ENCODE measurements at places on chromosomes 1 and 21.

DNA sequence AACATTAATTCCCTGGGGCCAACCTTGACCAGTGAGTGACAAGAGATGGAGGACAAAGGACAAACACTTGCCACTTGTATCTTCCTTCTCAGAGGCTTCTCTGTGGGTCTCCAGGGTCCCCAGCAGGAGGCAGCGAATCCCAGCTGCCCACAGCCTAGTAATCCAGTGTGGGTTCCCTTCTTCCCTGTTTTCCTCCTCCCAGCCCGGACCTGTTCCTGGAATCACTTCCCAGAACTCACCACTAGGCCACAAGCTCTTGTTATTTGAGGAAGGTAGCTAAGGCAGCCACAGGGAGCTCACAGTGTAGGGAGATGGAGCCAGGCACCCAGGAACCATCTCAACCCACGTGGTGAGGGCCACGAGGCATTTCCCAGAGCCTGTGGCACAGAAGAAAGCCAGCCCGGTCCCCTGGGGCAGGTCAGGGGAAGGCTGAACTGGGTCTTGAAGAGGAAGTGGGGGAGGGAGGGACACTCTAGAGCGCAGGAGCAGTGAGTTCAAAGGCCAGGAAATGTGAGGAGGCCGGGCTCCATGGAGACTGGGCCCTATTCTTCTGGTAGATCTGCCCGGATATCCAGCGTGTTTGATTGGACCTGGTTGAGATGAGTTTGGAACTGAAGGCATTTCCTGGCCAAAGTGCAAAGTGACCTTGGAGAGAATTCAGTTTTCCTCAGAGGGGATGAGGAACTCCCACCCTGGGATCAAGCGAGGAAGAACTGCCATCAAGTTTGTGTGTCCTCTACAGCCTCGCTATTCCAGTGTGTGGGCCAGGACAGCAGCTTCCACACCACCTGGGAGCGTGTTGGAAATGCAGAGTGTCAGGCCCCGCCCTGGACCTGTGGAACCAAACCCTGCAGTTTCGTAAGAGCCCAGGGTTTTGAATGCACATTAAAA lies 20.3 kb upstream of the C2CD2 start:
- DNase-seq, result no peak

GRCh38 chr1:3011127-3011526 lies 10.1 kb upstream of the ACTRT2 start:
- no peak for DNase-seq

DNA sequence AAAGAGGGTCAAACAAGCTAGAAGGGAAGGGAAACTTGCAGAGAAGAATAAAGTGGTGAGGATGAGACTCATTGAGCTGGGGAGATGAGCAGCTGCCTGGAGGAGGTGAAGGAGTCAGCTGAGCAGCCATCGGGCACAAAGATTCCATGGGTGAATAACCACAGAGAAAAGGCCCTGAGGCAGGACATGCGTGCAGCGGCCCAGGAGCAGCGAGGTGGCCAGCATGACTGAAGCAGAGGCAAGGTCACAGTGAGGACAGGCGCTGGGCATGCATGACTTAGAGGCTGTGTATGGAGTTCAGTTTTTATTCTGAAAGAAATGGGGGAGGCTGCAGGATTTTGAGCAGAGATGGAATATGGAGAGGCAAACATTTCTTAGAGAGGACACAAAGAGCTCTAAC lies 24.9 kb downstream of the OLFML2B start:
- no peak for DNase-seq

GRCh38 chr1:46114925-46115603 lies 17.4 kb downstream of the PIK3R3 start:
- DNase-seq, result no peak

DNA sequence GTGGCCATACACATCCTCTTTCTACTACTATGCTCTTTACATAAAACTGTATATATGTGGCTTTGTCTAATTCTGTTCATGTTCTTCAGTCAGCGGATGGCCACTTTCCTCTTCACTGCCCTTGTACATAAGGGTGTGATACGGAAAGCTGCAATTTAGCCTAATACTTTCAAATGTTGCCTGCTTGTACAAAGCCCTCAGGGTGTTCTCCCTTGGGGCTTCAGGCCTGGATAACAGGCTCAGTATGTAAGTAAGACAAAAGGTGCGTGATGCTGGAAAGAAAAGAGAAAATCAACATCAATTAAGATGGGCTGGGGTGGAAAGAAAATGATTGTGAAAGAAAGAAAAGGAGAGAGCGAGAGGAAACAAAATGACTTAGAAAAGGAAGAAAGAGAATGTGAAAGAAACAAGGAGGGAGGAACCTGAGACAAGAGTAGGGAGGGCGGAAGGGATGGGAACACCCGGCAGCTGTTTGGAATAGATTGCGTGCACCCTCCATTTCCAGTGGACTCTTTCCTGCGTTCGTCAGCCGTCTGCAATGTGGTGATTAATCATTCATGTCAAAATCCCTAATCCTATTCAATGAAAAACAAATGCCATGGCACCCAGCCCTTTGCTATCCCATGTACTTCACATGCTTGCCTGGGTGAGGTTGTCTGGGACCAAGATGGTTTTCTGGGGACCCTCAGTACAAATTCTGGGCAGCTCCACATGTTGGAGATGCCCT lies 553.6 kb downstream of the NUF2 start:
- no peak for DNase-seq

DNA sequence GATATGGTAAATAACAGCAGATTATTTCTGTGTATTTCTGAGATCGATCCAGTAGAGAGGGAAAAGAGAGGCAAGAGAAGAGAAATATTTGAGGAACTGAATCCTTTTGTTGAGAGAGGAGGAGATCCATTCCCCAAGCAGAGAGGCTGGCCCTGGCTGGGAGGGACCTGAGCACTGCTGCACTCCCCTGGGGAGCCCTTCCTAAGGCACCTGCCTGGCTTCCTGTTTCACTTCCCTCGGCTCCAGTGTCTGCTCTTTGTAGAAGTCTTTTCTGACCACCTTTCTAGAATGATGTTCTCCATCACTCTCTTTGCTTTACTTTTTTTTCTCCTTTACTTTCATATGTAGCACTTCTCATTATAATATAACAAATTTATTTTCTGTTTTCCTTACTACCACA lies 42.3 kb upstream of the SLC6A9 start:
- no peak for DNase-seq

- no peak for DNase-seq
These were observed 73.3 kb upstream of the SLC44A3 start for GRCh38 chr1:94746635-94747525.

DNA sequence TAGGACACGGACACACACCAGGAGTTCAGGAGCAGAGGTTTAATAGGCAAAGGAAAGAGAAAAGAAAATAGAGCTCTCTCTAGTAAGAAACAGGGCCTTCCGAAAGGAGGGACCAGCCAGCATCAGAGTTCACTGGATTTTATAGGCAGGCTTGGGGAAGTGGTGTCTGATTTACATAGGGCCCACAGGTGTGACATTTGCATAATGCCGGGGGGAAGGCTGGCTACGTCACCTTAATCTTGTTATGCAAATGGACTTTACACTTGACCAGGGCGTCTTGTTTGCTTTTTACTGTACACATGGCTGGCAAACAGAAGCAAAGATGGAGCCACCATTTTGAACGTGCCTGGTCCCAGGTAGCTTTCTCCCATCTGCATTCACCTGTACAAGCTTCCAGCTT lies at the start of gene OR14A16:
TSS of gene OR14A16 (minus strand) at position 97 of the 400 bp plus-strand sequence. CDS start 8,390 bp downstream, outside the sequence.
- DNase-seq, result no peak

- no peak for DNase-seq
These were observed 89.5 kb upstream of the RAB4A start for GRCh38 chr1:229181419-229181818.

DNA sequence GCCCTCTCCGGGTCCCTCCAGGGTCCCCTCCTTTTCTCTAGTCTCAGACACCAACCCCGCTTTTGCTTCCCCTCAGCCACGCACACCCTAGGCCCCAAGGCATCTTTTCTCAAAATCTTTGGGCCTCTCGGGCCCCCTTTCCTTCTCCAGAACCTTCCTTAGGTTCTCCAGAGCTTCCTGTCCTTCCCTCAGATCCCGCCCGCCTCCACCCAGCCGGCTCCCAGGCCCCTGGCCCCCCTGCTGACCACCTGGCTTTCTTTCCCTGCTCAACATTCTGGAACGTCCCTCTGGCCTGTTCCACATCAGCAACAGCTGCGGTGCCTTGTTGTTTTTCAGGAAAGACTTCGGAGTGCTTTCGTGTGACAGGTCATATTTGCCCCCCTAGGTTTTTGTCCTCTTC lies 1.2 kb downstream of the ZDHHC18 start:
- no peak for DNase-seq

GRCh38 chr1:42923367-42924081 lies 35.1 kb downstream of the SLC2A1 start:
- DNase-seq, result peak; percentile 43

- DNase-seq, result no peak
These were observed 50.5 kb upstream of the PRRC2C start for GRCh38 chr1:171434717-171435346.

DNA sequence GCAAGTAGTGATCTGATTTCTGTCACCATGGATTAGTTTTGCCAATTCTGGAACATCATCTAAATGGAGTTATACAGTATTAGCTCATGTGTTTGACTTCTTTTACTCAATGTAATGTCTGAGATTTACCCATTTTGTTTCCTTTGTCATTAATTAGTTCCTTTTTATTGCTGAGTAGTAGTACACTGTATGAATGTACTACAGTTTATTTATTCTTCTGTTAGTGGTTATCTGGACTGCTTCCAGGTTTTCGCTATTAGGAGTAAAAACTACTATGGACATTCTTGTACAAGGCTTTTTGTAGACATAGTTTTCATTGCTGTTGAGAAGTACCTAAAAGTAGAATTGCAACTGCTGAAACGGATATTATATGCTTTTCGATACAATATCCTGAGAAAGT lies 14.1 kb downstream of the SUCO start:
- no peak for DNase-seq

GRCh38 chr1:244836135-244836521 lies 670 bp downstream of the COX20 start:
- peak; percentile 50 for DNase-seq

DNA sequence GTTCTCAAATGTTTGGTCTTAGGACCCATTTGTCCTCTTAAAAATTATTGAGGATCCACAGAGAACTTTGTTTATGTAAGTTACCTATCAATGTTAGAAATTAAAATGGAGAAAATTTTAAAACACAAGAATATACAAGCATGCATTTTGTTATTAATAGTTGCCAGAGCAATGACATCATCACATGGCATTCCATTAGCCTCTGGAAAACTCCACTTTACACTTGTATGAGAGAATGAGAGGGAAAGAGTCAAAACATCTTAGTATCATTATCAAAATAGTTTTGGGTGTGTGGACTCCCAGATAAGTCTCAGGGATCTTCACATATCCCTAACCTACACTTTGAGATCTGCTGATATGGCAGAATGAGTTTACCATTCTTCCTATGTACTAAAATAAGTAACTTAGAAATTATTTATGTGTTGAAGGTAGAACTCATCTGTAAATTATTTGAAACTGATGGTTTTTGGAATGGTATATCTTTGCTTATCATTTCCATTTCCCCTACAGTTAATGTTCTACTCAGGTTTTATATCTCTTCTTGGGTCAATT lies 48.8 kb downstream of the RNF220 start:
- DNase-seq, result no peak

DNA sequence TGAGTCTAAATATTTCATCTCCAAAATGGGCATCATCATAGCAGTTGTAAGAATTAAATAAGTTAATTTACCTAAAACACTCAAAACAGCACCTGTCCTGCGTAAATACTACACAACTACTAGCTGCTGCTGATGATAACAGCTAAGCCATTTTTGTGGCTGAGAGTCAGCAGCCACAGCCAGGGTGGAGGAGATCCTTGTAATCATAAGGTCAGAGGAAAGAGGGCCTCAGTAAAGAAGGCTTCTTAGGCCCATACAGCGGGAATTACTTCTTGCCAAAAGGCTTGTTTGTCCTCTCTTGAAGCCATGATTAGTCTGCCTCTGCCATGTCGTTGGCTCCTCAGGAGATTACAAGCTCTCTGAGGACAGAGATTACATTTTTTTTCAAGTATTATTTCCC lies 245.0 kb downstream of the FGGY start:
- no peak for DNase-seq

GRCh38 chr1:168372861-168373371 lies 92.2 kb downstream of the TBX19 start:
- no peak for DNase-seq

GRCh38 chr1:18817795-18818435 lies 41.5 kb downstream of the TAS1R2 start:
- DNase-seq, result peak; percentile 17

- DNase-seq, result no peak
These were observed 25.5 kb downstream of the TNFRSF8 start for GRCh38 chr1:12088607-12089006.

DNA sequence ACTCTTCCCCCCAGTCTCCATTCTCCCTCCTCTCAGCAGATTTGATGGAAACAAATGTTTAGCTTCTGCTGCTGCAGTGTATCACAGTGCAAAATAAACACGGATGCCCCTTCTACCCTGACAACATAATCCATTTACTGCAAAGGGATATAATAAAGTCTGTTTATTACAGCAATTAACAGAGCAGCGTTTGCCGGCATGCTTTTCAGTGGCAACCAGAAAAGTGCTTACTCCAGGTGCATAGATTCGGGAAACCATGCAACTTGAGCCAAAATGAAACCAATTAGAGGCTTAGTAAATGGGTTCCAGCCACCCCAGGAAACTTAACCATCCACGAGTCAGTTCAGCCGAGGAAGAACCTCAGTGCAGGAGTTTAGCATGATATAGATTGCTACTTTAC lies 12.9 kb upstream of the LEMD1 start:
- DNase-seq, result no peak

- no peak for DNase-seq
These were observed 48.2 kb downstream of the ADARB1 start for GRCh38 chr21:45122432-45123132.

- no peak for DNase-seq
These were observed 200.5 kb upstream of the C1orf105 start for GRCh38 chr1:172219966-172220365.

DNA sequence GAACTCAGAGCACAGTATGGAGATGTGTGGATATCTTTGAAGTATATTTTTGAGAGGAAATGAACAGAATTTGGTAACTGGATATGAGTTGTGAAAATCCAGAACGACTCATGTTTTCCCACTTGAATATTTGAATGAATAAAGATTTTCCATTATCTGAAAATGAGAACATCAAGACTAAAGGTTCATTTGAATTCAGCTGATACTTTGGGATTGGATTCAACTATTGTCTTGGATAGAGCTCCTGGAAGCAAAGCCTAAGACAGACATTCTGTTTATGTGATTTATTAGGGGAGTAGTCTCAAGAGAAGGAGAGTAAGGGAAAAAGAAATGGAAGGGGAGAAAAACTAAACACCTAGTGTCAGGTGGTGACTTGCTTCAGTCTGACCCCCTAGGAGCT lies 256.0 kb upstream of the LYPLAL1 start:
- no peak for DNase-seq

DNA sequence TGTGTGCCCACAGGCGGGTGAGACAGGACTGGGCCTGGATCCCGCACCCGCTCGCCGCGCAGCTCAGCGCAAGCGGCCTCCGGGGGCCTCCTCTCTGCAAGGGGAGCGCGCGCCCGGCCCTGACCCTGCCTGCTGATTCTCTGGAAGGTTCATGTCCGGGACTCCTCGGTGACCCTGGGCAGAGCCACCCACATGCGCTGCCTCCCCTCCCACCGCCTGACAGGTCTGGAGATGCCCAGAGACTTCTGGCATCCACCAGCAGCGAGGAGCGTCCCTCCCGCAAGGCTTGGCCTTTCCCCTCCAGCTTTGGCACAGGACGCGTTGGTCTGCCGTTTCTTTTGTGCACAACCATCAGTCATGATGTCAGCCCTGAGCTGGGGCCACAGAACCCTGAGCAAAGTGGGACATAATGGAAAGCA lies 42.0 kb upstream of the COL6A2 start:
- DNase-seq, result no peak

- DNase-seq, result no peak
These were observed 6.6 kb upstream of the FOXE3 start for GRCh38 chr1:47409311-47410067.

Data from cerebellum (tissue), 4 donors.